ELF-1 (cell line): ENCODE measurements at places on chromosomes 5 and 9.

- DNase-seq, result no peak
Observed at GRCh38 chr9:95499046-95499676, 17.6 kb downstream of the PTCH1 start.

- peak; percentile 84 for DNase-seq
Observed at GRCh38 chr9:97598461-97599288, 34.5 kb downstream of the TSTD2 start.

- DNase-seq, result no peak
Observed at GRCh38 chr5:170254056-170254455, 21.3 kb downstream of the C5orf58 start.

DNA sequence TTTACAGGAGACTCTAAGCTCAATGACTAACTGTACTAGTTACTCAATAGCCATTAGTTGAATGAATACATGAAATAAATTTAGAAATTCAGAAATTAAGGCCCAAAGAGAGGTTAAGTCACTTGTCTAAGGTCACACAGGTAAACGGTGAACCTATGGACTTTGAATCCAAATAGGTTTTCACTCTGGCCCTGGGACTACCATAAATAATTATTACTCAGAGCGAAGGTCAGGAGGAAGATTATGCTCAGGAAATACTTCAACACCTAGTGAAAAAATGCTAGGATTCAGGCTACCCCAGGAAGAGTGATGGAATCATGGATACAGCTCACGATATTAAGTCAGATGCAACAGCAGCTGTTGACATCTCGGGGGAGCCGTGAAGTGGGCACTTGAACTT, 417.4 kb downstream of the GABRG2 start:
- DNase-seq, result no peak
